Upper lobe of left lung (tissue), 6 donors: ENCODE measurements at places on chromosomes 12 and 14. TPM values are rescaled to one million over a fixed set of nuclear protein-coding genes. Genes with fewer than 3 reads are reported as not detected.

DNA sequence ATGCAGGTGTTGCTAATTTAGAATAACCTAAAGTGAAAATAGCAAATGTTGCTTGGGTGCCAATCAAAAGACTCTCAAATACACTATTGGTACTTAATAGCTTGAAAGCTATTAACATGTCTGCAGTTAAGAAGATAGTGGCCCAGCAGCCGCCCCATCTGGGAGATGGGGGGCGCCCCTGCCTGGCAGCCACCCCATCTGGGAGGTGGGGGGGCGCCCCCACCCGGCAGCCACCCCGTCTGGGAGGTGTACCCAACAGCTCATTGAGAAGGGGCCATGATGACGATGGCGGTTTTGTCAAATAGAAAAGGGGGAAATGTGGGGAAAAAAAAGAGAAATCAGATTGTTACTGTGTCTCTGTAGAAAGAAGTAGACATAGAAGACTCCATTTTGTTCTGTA, 923.1 kb upstream of the MDGA2 start:
- H3K27me3 ChIP-seq: no peaks in the 10 kb centered on the region
- H3K4me1 ChIP-seq: no peaks in the 10 kb centered on the region
- no peaks in the 10 kb centered on the region for H3K36me3 ChIP-seq
- no peak overlapping the region for H3K4me3 ChIP-seq
- no peak for DNase-seq

DNA sequence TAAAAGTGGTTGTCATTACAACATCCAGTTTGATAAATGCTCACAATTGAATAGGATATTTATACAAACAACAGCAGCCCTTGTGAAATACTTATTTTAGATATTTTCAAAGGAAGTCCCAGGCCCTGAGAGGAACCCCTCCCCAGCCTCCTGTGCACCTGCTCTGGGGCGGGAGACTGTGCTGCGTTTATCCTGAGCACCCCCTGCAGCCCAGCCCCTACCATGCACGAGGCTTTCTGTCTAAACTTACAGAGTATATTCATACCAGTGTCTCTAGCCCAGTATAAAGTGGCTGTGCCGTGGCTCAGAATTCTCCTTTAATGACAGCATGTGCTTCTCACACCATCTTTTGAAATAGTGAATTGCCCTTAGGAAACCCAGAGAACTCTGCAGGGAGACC, 1084.3 kb downstream of the TMEM121 start:
- H3K36me3 ChIP-seq: no peaks in the 10 kb centered on the region
- no peak overlapping the region for H3K27ac ChIP-seq
- H3K4me1 ChIP-seq: no peaks in the 10 kb centered on the region
- H3K4me3 ChIP-seq: no peak overlapping the region

- H3K4me1 ChIP-seq: peaks cover 8% of the 10 kb centered on the region
- H3K4me3 ChIP-seq: no peak overlapping the region
- no peaks in the 10 kb centered on the region for H3K36me3 ChIP-seq
- no peaks in the 10 kb centered on the region for H3K27me3 ChIP-seq
These were observed 92.3 kb upstream of the DCN start for GRCh38 chr12:91274916-91275315.

KLRF2 gene
- not detected for total RNA-seq
